ENCODE measurements at places on chromosomes 5 and 9. TPM values are rescaled to one million over a fixed set of nuclear protein-coding genes. Genes with fewer than 3 reads are reported as not detected.

DNA sequence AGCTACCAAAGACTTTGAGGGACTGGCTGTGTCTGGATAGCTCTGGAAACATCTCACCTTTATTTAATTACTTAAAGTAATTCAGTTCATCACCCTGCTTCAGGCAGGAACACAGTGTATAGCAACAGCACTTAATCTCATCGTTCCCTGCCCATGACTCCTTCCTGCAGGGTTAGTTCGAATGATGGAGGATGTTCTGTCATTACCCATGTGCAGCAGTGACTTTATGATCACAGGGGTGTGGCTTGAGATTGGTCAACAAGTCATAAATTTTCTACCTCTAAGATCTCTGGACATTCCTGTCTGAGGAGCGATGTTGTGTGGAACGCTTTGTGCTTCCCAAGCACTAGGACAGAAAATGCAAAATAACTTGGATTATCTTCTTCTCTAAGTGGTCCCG is 37.1 kb upstream of the PRUNE2 start:
- DNase-seq, result no peak

The OGN gene
- total RNA-seq, result not detected

DNA sequence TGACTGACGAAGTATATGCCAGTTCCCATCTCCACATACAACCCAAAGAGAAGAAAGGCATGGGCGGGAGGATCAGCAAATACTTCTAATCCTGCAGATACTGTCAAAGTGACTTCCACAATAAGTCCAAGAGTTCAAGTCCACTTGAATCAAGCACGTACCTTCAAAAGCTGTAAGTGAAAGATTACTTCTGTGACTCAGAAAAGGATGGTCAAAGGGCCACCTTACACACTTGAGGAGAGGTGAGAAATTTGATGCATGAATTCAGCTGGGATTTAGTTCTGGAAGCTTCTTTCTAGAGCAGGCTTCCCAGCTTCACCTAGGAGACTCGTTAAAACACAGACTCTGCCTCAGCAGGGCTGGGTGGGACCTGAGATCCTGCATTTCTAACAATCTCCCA is 357.5 kb downstream of the GLIS3 start:
- DNase-seq, result no peak

The NR5A1 gene
- total RNA-seq, result 0.49 TPM

GRCh38 chr9:109975574-109976295 is 195.7 kb downstream of the PALM2AKAP2 start:
- no peak for DNase-seq

- no peak for DNase-seq
Observed at GRCh38 chr5:73256862-73257261, 83.9 kb downstream of the TMEM174 start.

- DNase-seq, result no peak
Observed at GRCh38 chr9:105967797-105968196, 273.5 kb downstream of the TMEM38B start.

The CDH18 gene
- 1.9 TPM for total RNA-seq

The GALNT12 gene
- 12.9 TPM for total RNA-seq

DNA sequence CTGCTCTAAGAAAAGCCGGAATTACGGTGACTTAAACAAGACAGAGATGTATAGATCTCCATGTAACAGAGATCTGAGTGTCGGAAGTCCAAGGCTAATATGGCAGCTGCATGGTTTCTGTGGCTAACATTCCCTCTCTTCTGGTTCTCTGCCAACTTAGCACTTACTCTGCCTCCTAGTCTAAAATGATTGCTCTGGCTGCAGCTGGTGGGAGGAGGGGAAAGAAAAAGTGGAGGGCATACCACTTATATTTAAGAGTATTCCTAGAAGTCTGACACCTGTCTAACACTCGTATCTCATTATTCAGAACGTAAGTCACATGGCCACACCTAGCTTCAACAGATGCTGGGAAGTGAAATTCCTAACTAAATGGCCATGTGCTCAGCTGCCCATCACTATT is 551.5 kb upstream of the TLE4 start:
- no peak for DNase-seq

DNA sequence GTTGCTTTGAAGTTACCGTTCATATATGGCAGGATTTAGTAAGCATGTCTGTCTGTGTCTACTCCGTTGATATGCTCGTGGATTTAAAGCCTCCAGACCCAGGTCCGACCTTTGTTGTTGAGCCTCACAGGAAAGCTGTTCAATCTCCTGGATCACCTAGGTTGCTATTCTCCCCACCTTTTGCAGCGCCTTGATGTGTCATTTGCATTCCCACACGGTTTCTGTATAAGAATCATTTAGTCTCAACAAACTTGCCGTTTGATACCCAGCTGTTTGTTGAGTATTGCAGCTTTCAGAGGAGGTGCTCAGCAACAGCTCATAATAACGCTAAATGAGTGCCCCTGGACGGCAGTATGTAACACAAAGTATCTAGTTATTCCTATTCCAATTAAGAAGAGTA is 1.2 kb upstream of the ADGRV1 start:
- no peak for DNase-seq

- DNase-seq, result no peak
Observed at GRCh38 chr9:21661626-21662025, 140.8 kb upstream of the MTAP start.

DNA sequence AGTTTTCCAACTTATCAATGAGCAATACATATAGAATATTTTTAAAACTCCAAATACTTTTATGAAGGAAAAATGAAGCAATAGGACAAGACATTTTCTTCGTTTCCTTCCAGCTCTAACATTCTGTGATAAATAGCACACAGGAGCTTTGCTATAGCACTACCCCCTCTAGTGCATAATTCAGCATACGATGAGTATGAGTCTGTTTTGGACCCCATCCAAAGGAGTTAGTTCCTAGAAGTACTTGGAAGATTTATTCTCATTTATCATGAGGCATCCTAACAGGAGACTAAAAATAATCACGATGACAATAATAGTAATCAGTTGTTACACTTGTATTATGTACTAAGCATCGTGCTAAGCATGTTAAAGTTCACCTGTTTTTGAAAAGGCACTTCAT is 1061.3 kb upstream of the DMAC1 start:
- DNase-seq, result no peak

DNA sequence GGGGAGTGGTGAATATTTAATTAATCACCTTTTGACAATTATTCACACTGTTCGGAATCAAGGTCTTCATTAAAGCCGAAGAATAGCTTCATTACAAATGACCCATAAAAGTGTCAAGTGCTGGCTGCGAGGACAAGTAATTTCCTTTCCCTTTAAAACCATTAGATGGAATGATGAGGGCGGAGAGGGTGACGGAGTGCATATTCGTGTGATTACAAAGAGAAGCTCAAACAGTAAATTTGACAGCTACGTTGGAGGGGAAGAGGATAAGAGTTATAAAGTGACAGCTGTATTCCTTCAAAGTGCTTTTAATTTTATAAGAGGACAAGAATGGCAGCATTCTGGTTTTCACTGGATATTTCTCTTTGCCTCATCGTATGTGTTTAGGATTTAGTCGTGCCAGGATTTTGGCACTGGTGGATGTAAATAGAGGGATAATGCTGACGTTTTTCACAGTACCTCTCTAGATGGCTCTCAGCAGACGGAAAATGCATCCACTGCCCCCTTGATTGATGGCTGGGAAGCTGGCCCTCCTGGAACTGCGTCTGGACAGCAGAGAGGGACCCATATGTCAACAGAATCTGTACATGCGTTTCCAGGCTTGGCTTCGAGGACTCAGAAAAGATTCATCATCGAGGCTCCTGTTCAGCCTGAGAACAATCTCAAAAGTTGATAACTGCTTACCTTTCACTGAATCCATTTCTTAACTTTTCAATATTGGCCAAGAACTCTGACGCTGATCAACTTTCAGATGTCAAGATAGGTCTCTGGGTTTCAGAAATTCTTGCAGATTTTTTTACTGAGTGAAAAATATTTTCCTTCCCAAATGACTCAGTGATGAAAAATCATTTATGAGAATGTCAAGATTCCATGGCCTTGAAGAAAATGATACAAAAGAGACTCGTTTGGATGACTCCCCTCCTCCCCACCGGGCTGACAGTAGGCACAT is 50.4 kb upstream of the IRX2 start:
- no peak for DNase-seq

The CNTFR gene
- 2.3 TPM for total RNA-seq

The ISL1 gene
- total RNA-seq, result 9.7 TPM

The CERT1 gene
- 49.3 TPM for total RNA-seq

GRCh38 chr5:155080721-155081120 is 67.2 kb downstream of the KIF4B start:
- no peak for DNase-seq

DNA sequence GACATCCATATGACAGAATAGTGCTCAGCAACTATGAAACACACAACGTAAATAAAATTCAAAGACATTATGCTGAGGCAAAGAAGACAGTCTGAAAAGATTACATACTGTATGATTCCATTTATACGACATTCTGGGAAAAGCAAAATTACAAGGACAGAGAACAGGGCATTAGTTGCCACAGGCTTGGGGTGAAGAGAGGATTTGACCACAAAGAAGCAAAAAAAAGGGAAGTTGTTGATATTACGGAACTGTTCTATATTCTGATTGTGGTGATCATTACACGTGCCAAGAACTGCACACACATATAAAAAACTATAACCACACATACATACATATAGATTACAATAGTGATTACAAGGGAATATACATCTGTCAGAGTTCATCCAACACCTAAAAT is 24.1 kb downstream of the CDK5RAP2 start:
- DNase-seq, result no peak

The HAVCR1 gene
- 1.2 TPM for total RNA-seq

The EFNA5 gene
- 16.7 TPM for total RNA-seq

The PCDHB9 gene
- total RNA-seq, result 8.0 TPM
